ENCODE measurements at places on chromosomes 13 and 19.

DNA sequence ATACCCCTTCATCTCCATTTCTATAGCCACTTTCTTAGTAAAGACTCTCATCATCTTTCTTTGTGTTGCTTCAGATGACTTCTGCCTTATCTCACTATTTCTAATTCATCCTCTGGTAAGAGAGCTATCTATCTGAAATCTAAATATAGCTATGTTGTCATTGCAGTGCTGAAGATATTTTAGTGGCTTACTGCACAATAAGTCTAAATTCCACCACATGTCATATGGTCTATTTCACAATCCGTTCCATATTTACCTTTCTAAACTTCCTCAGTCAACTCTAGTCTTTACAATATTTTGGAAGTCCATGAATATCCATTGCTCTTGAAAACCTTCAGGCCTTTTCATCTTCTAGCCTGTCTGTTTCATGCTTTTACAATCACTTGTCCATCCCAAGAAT is 465.1 kb upstream of the SLC10A2 start:
- DNase-seq = no peak

DNA sequence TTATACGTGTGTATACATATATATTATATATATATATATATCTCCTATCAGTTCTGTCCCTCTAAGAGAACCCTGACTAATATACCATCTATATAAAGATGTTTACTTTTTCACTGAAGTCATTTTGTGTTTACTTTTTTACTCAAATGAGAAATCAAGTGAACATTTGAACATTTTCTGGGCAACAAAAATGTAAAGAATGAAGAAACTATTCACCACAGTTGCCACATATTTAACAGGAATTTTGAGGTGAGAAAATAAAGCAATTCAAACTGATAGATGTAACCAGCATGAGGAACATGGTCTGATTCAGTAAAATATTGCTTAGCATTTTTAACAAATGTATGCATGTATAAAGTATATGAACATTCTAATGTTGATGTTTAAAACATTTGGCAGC is 299.2 kb upstream of the KLHL1 start:
- DNase-seq = no peak

DNA sequence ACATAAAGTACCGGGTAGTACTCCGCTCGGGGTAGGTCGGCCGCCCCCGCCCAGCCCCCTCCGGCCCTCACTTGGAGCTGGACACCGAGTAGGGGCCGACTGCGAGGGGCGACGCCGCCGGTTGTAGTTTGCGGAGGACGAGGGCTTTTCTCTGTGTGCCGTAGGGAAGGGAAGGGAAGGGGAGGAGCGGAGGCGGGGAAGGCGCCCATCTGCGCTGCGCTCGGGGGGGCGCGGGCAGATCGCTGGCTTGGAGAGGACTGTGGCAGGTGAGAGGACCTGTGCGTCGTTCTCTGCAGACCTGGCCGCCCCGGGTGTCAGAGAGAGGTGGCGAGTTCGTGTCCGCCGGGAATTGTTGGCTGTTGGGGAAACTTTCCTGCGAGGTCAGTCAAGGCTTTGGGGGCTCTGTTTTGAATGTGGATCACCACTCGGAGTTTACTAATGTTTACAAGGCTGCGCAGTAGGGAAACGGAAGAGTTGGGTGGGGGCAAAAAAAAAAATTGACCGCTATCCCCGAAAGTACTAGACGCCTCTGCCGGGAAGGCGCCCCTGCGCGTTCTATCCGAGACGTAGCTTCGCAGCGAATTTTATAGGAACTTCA is 1.4 kb downstream of the ING1 start:
- DNase-seq = no peak

GRCh38 chr13:102580552-102581169 is 16.1 kb upstream of the TPP2 start:
- DNase-seq = no peak

GRCh38 chr13:74921326-74921725 is 560.6 kb downstream of the TBC1D4 start:
- no peak for DNase-seq

- DNase-seq = no peak
Measured at GRCh38 chr13:92143766-92144165, 745.3 kb downstream of the GPC5 start.

DNA sequence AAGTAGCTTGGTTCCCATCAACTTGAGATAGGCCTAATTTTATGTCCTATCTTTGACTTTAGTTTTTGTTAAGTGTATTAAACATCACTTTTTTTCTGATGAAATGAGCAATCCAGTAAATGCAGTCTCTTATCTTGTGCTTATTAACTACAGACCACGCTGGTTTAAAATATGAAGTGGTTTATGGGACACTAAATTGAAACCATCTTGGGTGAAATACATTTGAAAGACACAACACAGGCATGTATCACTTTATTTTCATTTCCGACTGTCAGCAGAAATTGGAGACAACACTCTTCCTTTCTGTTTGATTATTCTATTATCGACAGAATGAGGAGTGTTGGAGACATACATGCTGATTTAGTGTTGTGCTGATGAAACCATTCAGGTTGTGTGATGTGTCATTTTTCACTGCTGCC is 447.7 kb downstream of the GPC6 start:
- no peak for DNase-seq

DNA sequence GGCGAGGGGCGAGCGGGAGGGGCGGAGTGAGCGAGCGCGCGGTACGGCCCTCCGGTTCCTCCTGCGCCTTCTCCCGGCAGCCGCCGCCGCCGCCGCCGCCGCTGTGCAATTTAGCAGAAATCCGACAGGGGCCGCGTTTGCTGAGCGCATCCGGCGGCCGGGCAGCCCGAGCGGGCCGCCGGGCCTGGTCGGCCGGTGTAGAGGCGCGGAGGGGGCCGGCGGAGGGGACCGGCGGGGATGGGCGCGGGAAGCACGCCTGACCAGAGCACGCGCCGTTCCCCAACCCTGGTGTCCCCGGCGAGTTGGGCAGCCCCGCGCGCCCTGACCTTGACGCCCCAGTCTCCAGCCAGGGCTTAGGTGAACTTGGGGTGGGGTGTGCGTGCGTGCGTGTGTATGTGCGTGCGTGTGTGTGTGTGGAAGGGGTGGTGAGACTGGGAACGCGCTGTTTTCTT is 144.5 kb upstream of the ZNF536 start:
- no peak for DNase-seq

DNA sequence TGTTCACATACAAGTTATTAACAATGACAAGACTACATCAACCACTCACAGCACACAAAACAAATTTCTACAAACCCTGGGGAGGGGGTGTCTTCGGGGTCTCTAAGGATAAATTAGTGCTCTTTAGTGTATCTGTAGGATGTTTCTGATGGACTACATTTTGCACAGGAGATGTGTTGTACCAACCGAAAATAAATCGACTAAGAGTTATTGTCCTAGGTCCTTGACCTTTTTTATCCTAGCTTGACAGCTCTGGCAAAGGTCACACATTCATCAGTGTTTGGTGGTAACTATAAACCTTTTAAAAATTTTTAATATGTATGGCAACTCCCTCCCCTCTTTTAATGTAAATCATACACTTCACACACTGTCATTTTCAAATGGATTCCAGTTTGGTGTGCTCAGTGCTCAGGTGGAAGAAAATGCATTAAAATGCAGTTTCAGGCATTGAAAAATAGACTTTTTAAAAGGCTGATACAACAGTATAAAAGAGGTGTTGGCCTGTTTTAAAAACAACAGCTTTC is 7.7 kb downstream of the ZIC5 start:
- no peak for DNase-seq

GRCh38 chr13:50892210-50892944 is 17.2 kb upstream of the RNASEH2B start:
- DNase-seq = no peak

DNA sequence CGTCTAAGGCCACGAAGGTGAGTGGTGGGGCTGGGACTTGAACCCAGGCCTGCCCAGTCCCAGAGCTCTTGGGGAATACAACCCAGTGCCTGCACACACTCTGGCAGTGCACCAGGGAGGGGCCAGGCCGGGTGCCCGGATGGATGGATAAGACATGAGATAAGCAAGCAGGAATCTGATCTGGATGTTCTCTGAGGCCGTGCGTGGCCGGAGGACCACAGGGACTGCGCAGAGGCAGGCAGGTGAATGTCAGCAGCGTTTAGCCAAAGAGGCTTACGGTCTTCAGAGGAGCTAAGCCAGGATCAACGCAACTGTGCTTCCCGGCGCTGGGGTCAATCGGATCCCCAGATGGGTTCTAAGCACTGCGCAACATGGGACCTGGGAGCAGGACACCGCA is 1.5 kb downstream of the ZNF787 start:
- no peak for DNase-seq

DNA sequence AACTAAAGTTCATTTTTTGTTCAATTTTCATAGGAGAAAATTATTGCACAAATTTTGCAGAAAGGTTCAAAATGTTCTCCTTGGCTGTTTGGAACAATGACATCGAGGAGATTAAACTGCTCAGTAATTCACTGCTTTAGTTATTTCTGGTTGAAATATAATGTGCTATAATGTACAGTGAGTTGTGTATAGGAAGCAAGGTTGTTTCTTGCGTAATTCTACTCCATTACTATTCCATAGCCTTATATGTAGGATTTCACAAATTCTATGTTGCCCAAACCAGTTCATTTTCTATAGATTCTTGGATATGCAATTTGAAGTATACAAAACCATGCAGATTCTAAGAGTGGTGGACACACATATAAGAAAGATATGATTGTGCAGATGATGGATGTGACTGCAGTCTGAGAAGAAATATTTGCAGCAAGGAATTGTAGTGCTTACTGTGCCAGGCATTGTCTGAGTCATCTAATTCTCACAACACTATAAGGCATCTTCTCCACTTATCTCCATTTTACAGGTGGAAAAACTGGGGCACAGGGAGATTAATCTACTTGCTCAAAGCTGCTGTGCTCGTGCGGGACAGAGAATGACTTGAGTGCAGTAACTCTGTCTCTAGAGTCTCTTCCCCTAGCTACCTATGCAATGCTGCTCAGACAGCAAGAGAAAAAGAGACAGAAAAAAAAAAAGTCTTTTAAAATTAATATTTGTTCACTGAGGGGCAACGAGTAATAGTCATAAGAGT is 515.5 kb downstream of the MYO16 start:
- DNase-seq = no peak

GRCh38 chr13:81230386-81230785 is 889.5 kb upstream of the SPRY2 start:
- DNase-seq = no peak

DNA sequence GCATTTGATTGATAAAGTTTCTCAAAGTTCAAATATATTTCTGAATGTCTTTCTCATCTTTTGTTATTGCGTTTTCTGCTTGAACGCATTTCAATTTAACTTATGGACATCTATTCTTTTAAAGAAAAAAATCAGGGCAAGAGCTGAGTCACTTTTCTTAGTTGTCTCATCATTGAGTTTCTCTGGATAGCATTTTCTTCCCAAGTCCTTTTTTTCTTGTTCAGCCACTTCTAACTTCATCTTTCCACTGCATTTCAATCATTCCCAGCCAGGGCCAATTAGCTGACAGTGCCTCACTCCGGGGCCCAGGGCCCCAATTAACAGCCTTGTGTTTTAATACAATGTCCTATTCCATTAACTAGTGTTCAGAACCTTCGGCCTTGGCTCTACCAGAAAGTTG is 216.3 kb downstream of the B3GLCT start:
- no peak for DNase-seq

- no peak for DNase-seq
Measured at GRCh38 chr13:110258876-110259631, 47.9 kb downstream of the COL4A1 start.

- DNase-seq = no peak
Measured at GRCh38 chr13:111328574-111329410, 8.3 kb downstream of the TEX29 start.

GRCh38 chr19:16841391-16841926 is 12.3 kb downstream of the SIN3B start:
- DNase-seq = no peak

DNA sequence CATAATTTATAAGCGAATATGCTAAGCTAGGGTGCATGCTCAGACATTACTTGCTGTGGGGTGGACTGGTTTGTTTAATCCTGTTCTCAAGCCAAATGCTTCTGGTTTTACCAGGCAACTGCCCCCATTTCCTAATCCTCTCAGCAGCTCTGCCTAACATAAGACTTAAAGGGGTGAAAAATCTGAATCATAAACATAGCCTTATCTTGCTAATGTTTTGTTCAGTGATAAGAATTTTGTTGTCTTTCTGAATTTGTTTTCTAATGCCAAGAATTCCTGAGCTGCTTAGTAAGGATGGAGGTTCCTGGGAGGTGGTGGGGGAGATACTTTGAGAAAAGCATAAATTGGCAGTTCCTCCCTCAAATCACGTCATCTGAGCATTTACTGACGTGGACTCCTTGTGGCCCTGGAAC is 42.7 kb downstream of the ING1 start:
- no peak for DNase-seq

DNA sequence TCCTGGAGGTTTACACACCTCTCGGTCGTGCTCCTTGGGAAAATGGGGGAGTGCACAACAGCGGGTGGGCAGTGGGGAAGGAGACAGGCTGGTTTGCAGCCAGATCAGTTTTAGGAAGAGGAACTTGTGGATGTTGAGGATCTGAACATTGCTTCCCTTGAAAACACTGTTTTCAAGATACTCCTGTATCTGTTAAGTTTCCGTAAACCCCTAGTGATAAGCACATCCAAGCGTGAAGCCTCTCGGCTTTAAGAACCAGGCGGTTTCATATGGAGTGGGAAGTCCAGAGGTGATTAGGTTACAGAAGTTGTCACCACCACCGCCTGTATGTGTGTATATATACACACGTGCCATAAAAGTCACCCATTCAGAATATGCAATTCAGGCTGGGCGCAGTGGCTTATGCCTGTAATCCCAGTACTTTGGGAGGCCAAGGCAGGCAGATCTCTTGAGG is 47.4 kb downstream of the SIPA1L3 start:
- DNase-seq = no peak

DNA sequence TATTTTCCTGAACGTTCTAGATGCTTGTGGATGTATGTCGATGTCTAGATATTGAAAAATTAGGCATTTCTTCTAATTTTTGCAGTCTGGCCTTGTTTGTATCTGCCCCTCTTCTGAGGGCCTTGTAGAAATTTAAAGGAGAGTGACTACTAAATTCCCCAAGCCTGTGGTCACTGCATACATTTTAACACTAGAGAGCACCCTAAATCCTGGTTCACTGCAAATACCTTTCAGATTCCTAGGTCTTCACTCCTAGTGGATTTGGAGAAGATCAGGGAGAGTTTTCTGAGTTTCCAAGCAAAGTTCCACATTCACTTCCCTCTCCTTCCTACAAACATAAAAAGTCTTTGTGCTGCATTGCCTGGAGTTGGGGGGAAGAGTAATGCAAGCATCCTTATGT is 1272.5 kb downstream of the OLFM4 start:
- no peak for DNase-seq

DNA sequence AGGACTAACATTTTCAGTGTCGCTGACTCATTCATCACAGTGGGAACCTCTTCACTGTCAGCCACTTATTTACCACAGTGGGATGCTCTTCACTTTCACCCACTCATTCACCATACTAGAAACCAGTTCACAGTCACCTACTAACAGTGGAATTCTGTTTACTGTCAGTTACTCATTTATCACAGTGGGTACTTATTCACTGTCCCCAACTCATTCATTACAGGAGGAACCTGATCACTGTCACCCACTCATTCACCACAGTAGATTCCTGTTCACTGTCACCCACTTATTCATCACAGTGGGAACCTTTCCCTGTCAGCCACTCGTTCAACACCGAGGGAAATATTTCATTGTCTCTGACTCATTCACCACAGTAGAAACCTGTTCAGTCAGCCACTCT is 10.1 kb upstream of the ZNF85 start:
- no peak for DNase-seq

GRCh38 chr19:1826557-1827521 is 14.8 kb upstream of the ATP8B3 start:
- DNase-seq = no peak
